ENCODE measurements at places on chromosomes 1 and 21. TPM values are rescaled to one million over a fixed set of nuclear protein-coding genes. Genes with fewer than 3 reads are reported as not detected.

Gene GBP3
- polyA plus RNA-seq, result 26.7 TPM

Gene SPATA1
- polyA plus RNA-seq, result 2.6 TPM

- no peak for DNase-seq
Observed at GRCh38 chr1:162193221-162193620, 123.7 kb downstream of the NOS1AP start.

DNA sequence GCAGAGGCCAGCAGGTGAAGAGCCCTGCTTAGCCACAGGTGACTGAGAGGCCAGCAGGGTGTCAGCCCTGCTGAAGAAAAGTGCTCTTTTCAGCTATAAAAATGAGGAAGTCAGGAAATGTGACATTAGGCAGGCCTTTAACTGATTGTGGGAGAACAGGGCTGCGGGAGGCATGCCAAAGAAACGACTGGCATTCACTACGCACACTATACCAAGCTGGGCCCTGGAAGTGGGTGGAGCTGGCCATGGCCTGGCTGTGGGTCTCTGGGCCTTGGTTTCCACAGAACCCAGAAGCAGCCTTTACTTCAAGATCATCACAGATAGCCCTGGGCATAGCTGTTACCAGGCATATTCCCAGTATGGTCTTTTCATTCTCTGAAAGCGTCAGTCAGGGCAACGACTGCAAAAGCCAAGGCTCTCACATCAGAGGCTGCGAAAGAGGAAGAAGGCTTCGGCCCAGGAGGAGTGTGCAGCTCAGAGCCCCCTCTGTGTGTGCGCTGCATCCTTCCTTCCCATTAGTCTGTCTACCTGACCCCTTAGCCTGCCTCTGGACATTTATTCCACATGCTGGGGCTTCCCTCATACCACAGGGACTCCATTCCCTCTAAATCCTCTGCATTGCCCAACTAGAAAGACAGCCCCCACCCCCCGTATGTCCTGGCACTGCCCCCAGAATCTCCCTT, 14.3 kb downstream of the SLC2A1 start:
- DNase-seq, result no peak

GRCh38 chr1:202580619-202581018, 129.6 kb downstream of the SYT2 start:
- DNase-seq, result no peak

GRCh38 chr1:112722601-112723510, 7.7 kb upstream of the PPM1J start:
- no peak for DNase-seq

- no peak for DNase-seq
Observed at GRCh38 chr21:36753556-36753955, 54.6 kb downstream of the SIM2 start.

DNA sequence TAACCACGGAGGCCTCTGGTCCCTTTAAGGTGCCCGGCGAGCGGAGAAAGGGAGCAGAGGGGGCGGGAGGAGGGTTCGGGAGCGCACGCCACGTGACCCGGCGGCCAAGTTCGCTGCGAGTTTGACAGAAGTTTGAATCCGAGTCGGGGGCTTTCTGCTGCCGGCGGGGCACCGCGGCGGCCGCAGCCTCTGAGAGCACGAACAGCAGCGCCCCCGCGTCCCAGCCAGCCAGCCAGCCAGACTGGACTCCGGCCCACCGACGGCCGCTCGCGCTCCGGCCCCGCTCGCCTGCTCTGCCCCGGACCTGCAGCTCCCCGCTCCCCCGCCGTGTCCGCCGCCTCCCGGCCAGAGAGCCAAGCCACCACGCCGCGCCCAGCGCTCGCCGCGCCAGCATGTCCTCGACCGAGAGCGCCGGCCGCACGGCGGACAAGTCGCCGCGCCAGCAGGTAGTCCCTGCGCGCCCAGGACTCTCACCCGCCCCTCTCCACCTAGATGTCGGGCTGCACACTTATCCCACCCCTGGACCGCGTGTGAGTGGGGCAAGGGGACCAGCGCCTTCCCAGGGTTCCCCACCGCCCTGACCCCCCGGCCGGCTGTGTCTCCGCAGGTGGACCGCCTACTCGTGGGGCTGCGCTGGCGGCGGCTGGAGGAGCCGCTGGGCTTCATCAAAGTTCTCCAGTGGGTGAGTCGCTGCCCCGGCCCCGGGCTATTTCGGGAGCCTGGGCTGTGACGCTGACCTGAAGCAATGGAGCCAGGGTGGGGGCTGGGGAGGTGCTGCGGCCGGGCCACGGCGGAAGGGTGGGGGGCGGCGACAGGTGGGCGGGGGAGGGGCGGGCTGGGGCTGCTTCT, at the start of gene SYPL2:
TSS of gene SYPL2 (plus strand) at position 95 of the 849 bp plus-strand sequence. CDS start at position 393, 298 bp downstream.
- no peak for DNase-seq

GRCh38 chr1:203480525-203481084, 5.0 kb downstream of the PRELP start:
- no peak for DNase-seq

DNA sequence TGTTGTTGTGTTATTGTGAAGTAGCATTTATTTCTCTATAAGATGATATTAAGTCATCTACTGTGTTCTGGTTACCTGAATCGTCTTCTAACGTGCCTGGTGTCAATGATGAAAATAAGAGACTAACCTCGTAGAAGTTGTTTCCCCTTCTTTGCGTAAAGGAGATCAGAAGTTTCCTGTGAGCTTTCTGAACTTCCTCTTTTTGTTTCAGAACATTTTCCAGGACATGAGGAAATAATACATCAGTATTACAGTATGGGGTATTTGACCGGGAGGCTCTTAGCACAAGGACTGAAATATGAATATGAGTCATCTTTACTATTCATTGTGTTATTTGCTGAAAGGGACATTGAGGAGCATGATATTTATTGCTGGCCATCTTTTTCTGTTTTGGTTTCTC, 1.3 kb downstream of the ST6GALNAC3 start:
- no peak for DNase-seq

DNA sequence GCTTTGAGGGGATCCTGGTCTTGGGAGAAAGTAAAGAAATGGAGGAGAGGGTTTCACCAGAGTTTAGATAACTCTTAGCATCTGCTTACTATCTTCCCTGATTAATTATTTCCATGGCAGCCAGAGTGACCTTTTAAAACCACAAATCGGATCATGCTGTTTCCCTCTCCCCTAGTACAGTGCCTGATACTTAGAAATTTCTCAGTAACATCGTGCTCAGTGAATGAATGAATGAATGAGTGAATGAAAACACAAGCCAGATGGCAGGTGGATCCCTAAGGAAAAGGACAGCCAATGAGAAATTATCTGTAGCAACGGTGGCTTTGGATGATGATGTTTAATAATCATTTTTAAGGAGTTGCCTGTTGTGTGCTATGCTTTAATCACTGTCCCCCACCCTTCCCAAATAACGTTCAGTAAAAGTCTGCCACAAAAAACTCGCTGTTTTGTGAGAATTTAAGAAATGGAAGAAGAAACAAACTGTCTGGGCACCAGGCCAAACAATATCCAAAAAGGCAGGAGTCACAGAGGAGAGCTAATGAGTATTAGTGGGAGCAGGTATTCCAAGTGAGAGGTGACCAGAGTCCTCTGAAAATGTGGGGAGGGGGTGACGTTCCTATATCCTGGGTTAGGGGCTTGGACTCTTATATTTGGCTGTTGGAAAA, 737 bp upstream of the SMAP2 start:
- no peak for DNase-seq

DNA sequence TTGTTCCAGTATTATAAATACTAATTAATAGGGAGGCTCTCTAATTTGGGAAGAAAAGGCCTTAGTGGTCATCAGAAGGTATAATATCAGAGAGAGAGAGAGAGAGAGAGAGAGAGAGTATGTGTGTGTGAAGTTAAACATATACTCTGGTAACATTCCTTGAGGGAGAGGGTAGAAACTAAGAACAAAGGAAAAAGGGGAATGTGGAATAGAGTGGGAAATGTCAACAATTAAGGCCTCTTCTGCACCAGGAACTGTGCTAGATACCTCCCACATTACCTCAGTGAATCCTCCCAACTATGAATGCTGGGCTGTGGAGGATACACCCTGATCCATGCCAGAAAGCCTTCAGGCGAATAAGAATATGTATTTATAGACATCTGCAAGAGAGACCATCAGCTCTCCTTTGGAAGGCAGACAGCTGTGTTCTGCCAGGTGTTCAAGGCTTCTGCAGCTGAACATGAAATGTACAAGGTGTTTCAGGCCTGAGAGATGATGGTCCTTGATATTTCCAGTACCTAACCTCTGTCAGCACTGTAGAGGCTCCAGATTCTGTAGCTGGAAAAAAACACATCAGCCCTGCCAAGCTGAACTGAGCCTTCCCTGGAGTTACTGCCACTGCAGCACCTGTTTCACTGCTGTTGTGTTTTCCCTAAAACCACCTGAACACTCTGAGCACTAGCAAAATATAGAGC, 29.1 kb downstream of the TBX15 start:
- no peak for DNase-seq

Data from right renal pelvis (tissue), 4 donors.